Ascending aorta (tissue), 2 donors: ENCODE measurements at places on chromosomes 2 and 18.
A peak's percentile ranks its signal among the peaks of the same experiment; 100 is the strongest.

DNA sequence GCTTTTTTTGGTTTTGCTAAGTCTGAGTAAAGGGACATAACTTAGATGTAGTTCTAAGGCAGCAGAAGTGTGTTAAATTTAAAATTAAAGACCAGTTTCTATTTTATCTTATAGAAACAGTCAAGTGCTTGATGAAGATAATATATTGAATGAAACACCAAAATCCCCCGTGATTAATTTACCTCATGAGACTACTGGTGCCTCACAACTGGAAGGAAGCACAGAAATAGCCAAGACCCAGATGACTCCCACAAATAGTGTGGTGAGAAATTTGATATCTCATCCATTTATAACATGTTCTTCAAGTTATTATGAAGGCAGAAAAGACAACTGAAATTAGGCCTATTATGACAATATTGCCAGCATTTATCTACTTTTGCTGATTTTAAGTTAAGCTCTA is 45.6 kb downstream of the APLF start:
- H3K4me1 ChIP-seq: no peaks in the 10 kb centered on the region
- no peak overlapping the region for H3K27ac ChIP-seq
- DNase-seq: no peak
- no peak overlapping the region for H3K4me3 ChIP-seq
- H3K27me3 ChIP-seq: no peaks in the 10 kb centered on the region

GRCh38 chr2:104444889-104445288 is 409.0 kb upstream of the POU3F3 start:
- H3K27me3 ChIP-seq: no peaks in the 10 kb centered on the region
- DNase-seq: no peak
- H3K4me1 ChIP-seq: no peaks in the 10 kb centered on the region
- H3K36me3 ChIP-seq: no peaks in the 10 kb centered on the region
- no peak overlapping the region for H3K27ac ChIP-seq

GRCh38 chr2:25926984-25927756 is 48.9 kb upstream of the ASXL2 start:
- peaks cover 21% of the 10 kb centered on the region for H3K36me3 ChIP-seq
- H3K27ac ChIP-seq: no peak overlapping the region

- no peak for DNase-seq
- peak overlapping the region; percentile 96 for H3K27ac ChIP-seq
- peaks cover 54% of the 10 kb centered on the region for H3K36me3 ChIP-seq
- peaks cover 30% of the 10 kb centered on the region for H3K4me1 ChIP-seq
These were observed 3.3 kb downstream of the SEMA4C start for GRCh38 chr2:96866586-96866985.

DNA sequence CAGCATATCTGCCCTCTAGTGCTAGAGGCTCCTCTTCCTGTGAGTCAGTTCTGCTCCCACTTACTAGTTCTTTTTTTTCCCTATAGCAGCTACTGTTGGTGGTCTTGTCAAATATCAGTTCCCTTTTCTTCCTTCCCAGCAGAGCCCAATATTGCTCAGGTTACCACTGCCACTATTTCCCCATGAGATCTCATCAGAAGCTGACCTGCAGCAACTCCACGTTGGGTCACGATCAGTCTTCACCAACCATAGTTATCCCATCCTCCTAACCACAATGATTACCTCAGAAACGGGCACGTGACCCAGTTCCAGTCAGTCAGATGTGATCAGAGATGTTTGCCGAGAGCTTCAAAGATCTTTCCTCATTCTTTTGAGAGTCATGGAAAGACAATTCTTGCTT is 59.7 kb upstream of the CAPN13 start:
- H3K4me3 ChIP-seq: no peak overlapping the region
- DNase-seq: no peak
- H3K27me3 ChIP-seq: no peaks in the 10 kb centered on the region
- H3K4me1 ChIP-seq: no peaks in the 10 kb centered on the region
- H3K27ac ChIP-seq: no peak overlapping the region

- no peak overlapping the region for H3K27ac ChIP-seq
- no peak overlapping the region for H3K4me3 ChIP-seq
- no peak for DNase-seq
- no peaks in the 10 kb centered on the region for H3K4me1 ChIP-seq
- H3K36me3 ChIP-seq: no peaks in the 10 kb centered on the region
These were observed 190.3 kb upstream of the SLC8A1 start for GRCh38 chr2:40642237-40642636.

DNA sequence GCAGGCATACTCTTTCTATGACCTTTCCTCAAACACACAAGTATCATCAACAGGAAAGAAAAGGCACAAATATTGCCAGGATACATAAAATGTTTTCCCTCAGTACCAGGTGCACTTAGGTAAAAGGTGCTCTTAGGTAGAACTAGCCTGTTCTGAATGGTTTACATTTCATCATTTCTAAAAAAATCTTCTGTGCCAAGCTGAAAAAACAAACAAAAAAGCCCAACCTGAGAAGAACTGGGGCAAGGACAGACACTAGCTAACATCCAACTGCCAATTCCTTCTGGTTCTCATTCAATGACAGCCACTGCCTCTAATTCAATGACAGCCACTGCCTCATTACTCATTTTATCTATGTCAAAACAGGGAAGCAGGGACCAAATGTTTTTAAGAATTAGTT is 68.5 kb downstream of the SPIRE1 start:
- no peak for DNase-seq
- no peaks in the 10 kb centered on the region for H3K27me3 ChIP-seq
- no peak overlapping the region for H3K27ac ChIP-seq
- peaks cover 5% of the 10 kb centered on the region for H3K4me1 ChIP-seq
- H3K4me3 ChIP-seq: no peak overlapping the region
- no peaks in the 10 kb centered on the region for H3K36me3 ChIP-seq

DNA sequence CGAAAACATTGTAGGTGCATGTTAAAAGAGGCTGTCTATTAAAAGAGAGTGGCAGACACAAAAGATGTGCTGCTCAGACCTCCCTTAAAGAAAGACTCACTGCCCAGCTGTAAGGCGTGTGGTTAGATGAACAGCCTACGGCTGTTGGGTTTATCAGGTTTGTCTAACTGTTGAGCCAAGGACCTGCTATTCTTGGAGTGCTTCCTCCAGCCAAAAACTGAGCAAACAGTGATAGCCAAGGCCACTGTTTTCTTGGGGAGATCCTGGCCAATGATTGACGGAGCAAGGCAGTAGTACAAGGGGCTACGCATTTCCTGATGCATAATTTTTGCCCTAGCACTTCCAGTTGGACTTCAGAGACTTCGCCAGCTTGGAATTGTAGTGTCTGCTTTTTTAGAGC is 1.4 kb upstream of the RAB3GAP1 start:
- no peak overlapping the region for H3K4me3 ChIP-seq
- no peaks in the 10 kb centered on the region for H3K36me3 ChIP-seq
- peak overlapping the region; percentile 16 for H3K27ac ChIP-seq
- no peaks in the 10 kb centered on the region for H3K27me3 ChIP-seq
- DNase-seq: no peak

DNA sequence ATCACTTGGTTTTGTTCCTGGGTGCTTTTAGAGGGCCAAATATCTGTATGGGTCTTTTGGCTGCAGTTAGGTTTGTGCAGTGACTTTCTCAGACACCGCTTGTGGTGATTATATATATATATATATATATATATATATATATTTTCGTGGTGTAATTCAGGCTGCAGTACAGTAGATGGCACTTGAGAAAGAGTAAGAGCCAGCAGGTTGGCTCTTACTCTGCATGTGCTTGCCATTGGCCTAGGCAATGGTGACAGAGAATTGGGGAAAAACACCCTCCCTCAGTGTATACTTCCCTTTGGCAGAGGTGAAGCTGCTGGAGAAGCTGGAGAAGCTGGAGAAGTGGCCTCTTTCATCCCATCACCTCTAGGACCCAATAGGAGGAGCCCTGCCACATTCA is 22.2 kb upstream of the MYL1 start:
- no peak overlapping the region for H3K4me3 ChIP-seq
- no peaks in the 10 kb centered on the region for H3K27me3 ChIP-seq
- no peaks in the 10 kb centered on the region for H3K36me3 ChIP-seq
- no peaks in the 10 kb centered on the region for H3K4me1 ChIP-seq
- H3K27ac ChIP-seq: no peak overlapping the region
